Glutamatergic neuron (in vitro differentiated cells): ENCODE measurements at places on chromosomes 1 and 21.

DNA sequence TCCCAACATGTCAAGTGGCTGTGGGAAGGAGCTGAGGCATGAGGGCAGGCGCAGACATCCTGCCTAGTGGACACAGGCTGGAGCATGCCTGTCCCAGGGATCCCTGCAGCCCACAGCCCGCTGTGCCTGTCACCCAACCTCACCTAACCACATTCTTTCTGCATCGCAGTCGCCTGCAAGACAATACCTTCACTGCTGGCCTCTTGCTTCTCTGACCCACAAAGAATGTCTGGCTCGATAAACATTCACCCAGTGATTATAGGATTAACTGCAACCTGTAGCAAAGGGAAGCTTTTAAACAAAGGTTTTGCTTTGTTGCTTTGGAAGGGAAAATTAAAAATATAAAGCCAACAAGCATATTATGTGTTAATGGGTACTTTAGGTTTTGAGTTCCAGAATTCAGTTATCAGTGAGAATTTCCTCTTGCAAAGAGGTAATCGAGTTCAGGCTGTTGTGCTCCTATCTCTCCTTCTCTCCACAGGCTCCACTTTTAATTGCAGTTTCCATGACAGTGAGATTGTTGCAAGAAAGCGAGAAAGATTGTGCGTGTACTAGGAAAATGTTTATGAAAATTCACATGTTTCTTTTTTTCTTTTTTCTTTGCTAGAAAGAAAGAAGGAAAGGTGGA is 40.0 kb upstream of the ZNF648 start:
- no peak for DNase-seq

- DNase-seq, result peak; percentile 30
Observed at GRCh38 chr1:114002492-114003239, 23.4 kb downstream of the OLFML3 start.

- no peak for DNase-seq
Observed at GRCh38 chr1:45410850-45411509, 70.7 kb upstream of the MUTYH start.

DNA sequence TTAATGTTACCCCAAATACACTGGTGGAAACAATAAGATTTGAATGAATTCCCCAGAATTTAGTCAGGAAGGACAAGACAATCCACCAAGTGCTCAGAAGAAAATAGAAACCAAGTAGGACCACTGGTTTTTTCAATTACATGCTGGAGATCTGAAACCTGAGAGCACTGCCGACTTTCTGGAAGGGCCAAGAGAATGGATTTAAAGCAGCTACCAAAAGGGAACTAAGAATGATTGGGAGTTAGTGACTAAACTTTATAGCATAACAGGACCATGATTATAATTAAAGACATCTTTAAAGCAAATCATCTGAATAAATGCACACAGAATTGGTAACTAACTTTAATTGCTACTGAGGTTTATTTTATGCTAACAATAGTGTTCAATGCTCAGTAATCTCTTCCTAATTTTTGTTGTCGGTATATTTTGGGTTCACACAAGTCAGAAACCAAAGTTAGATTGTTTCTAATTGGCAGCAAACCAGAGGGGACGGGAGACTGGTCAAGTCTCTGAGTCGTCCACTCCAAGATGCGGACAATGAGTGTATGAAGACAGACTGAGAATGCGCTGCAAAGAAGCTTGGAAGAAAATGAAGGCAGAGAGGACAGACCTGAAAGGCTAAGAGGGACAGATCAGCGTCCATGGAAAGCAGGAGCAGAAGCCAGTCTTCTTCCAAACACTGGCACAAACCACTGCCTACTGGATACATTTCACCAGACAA is 2.3 kb upstream of the RGS13 start:
- DNase-seq, result no peak

- DNase-seq, result no peak
Observed at GRCh38 chr1:75708910-75709309, 15.6 kb upstream of the ACADM start.

DNA sequence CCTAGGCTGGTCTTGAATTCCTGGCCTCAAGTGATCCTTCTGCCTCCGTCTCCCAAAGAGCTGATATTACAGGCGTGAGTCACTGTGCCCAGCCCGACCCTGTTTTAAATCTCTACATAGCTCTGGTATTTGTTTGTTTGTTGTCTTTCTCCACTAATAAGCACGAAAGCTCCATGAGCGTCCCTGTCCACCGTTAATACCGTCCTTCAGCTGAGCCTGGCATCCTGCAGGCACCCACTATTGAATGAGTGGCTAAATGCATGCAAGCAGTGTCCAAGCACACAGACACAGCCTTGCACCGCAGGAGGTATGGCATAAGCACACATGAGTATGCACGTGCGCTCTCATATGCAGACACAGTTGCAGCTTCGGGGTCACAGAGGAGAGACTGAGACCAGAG is 4.5 kb upstream of the COL16A1 start:
- DNase-seq, result no peak

DNA sequence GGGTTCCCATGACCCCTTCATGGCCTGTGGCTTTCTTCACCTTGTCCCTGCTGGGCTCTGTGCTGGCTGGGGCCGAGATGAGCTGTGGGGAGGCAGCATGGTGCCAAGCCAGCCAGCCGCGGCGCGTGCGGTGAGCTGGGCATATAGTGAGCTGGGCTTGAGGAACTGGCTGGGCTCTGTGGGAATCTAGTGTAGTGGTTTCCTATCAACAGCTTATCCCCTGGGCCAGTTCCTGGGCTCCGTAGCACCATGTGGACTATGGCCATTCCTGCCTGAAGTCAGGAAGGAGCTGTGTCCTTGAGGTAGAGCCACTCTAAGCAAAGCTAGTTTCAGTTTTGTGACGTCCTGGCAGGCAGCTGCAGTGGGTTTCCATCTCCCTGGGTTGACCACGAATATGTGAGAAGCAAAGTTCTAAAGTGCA is 1.8 kb downstream of the NCMAP start:
- no peak for DNase-seq
